ENCODE measurements at places on chromosomes 1 and 21. TPM values are rescaled to one million over a fixed set of nuclear protein-coding genes. Genes with fewer than 3 reads are reported as not detected.

GRCh38 chr21:15037900-15038293, 26.9 kb downstream of the NRIP1 start:
- no peak for DNase-seq

Gene KIAA1614
- total RNA-seq, result 6.4 TPM

GRCh38 chr21:41581592-41582228, 73.8 kb upstream of the TMPRSS2 start:
- no peak for DNase-seq

Gene WNT2B
- 19.7 TPM for total RNA-seq

GRCh38 chr1:210294999-210295745, 33.5 kb upstream of the HHAT start:
- DNase-seq, result peak; percentile 35

Gene SLC26A9
- total RNA-seq, result not detected

DNA sequence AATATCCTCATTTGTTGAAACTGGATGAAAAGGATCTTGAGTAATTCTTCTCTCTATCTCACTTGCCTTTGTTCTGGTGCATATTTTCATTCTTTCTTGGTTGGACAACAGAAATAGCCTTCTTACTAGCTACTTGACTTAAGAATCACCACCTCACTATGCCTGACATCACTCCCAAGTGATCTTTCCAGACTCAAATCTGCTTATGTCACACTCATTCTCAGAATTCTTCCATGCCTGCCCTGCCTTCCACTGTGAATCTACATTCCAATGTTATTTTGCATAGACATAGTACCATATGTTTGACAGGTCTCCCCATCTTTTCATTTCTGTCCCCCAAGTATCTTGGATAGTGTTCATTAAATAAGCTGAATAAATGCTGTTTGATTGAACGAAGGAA, 78.5 kb upstream of the DPYD start:
- DNase-seq, result no peak

DNA sequence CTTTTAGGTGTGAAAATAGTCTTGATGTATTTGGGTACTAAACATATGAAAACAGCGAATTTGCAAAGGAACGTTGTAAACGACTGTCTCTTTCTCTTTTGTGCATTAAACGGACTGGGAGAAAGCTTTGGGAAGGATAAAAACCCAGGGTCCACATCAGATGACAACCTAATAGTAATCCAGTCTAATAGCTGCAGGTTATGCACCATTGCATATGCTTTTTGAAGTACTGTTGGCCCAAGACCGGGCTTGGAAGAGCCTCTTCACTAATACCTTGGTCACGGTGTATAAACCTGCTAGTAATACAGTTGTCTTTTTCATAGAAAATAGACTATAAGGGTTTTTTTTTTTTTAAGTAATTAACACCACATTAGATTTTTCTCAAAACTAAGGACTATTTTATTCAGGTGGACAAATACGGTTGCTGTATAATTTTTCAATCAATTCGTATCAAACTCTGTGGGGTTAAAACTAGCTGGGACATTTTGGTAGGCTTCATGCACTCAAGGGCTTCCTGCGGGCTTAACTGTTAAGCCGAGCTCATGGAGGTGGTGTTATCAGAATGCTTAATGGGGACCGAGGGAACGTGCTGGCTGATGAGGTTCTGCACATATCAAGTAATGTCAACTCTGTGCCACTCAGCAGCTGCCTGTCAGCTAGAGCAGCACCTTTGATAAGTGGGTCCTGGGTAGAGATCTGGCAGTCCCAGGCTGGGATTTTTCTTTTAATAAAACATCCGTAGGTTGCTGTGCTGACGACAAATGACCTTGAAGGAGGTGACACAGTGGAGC, 2.1 kb downstream of the RYR2 start:
- DNase-seq, result no peak

DNA sequence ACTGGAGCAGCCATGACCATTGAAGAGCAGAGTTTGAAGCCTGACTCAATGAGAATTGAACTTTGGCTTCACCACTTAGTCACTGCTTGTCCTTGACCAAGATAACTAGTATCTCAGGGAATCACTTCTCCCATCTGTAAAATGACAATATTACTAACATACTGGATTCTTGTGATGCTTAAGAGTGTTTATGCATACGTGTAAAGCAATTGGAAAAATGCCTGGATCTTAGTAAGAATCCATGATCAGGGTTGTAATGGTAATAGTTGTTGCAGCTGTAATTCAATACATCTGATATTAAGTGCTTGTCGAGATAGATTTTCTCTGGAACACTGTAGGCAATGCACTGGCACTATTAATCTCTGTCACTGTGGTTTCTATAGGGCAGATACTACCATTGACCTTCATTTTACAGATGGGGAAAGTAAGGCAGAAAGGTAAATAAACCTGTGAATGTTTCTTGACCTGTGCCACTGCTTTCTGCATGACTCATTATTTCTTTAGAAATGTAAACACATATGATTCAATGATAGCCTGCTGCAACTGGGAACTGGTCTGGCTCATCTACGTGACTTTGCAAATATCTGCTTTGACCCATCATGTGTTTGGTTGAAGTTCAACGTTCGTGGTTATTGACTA, 662.5 kb downstream of the PLA2G4A start:
- no peak for DNase-seq

DNA sequence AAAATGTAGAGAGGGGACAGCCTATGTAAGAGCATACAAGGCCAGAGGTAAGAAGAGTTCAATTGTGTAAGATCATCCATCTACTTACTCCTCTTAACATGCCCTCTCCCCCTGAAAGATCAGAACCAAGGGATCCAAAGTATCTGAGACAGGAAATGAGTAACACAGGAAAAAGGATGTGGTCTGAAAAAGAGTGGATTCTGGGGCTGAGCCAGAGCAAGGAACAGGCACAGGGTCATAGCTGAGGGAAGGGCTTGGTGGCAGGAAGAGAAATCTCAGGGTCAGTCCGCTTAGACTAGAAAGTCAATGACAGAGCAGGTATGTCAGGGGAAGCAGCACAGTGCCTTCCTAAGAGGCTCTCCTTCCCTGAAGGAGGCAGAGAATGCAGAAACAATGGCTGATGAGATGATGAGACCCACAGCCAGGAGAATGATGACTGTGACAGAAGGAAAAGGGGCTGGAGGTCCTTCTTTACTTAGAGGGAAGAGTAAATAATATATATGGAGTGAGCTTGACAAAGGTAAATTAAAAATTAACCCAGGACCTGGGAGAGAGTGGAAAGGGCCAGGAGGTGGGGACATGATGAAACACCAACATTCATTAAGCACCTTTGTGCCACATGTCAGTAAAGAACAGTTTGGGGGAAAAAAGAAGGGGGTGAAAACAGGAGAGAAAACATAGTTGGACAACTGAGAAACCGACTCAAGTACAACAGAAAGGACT, 26.2 kb upstream of the A3GALT2 start:
- DNase-seq, result no peak

Measured in prostate gland (tissue), 2 donors.